ENCODE measurements at places on chromosomes 2 and 18. TPM values are rescaled to one million over a fixed set of nuclear protein-coding genes. Genes with fewer than 3 reads are reported as not detected.

POTEI gene
- total RNA-seq, result not detected

CNRIP1 gene
- 16.2 TPM for total RNA-seq

MCEE gene
- 26.3 TPM for total RNA-seq

CNGA3 gene
- total RNA-seq, result not detected

ASXL2 gene
- total RNA-seq, result 33.7 TPM
